Purkinje cell (primary cell): ENCODE measurements at places on chromosomes 11 and 22. TPM values are rescaled to one million over a fixed set of nuclear protein-coding genes. Genes with fewer than 3 reads are reported as not detected.

Gene CCDC73
- 0.40 and 0.91 TPM in 2 replicates for polyA plus RNA-seq

Gene PRODH
- polyA plus RNA-seq, result not detected in 2 replicates

Gene POLR3H
- 16.1 and 19.1 TPM in 2 replicates for polyA plus RNA-seq

Gene FGF3
- not detected in 2 replicates for polyA plus RNA-seq

Gene DEPDC7
- 0.95 TPM in 1 of 2 replicates, not detected in the other for polyA plus RNA-seq

Gene PATE1
- not detected in 2 replicates for polyA plus RNA-seq

Gene PC
- polyA plus RNA-seq, result 6.6 and 10.7 TPM in 2 replicates

Gene PYGM
- polyA plus RNA-seq, result 0.69 and 1.4 TPM in 2 replicates

Gene DBX1
- not detected in 2 replicates for polyA plus RNA-seq

Gene TMEM191B
- polyA plus RNA-seq, result 0.69 TPM in 1 of 2 replicates, not detected in the other

Gene SCN2B
- polyA plus RNA-seq, result 18.5 and 19.5 TPM in 2 replicates

Gene C22orf31
- 0.34 TPM in 1 of 2 replicates, not detected in the other for polyA plus RNA-seq

Gene NDUFS3
- polyA plus RNA-seq, result 180 and 237 TPM in 2 replicates

Gene PATE2
- polyA plus RNA-seq, result not detected in 2 replicates

Gene STIP1
- 43.6 and 47.9 TPM in 2 replicates for polyA plus RNA-seq

Gene CNTN5
- polyA plus RNA-seq, result 3.0 and 5.8 TPM in 2 replicates

Gene OR4A16
- not detected in 2 replicates for polyA plus RNA-seq

Gene KCNK4
- polyA plus RNA-seq, result 0.17 TPM in 1 of 2 replicates, not detected in the other

Gene BATF2
- polyA plus RNA-seq, result not detected in 2 replicates

Gene ACTN3
- polyA plus RNA-seq, result not detected in 2 replicates

Gene KLHL35
- polyA plus RNA-seq, result 0.74 and 1.3 TPM in 2 replicates

Gene LYVE1
- polyA plus RNA-seq, result not detected in 2 replicates

Gene CDC42BPG
- polyA plus RNA-seq, result not detected in 2 replicates

Gene RASL10A
- polyA plus RNA-seq, result 9.5 TPM in 1 of 2 replicates, not detected in the other

Gene NPAS4
- polyA plus RNA-seq, result 0.16 TPM in 1 of 2 replicates, not detected in the other

Gene CHADL
- 0.28 and 0.65 TPM in 2 replicates for polyA plus RNA-seq

Gene OR52I1
- not detected in 2 replicates for polyA plus RNA-seq

Gene PLAAT5
- polyA plus RNA-seq, result 0.73 TPM in 1 of 2 replicates, not detected in the other

Gene APOA5
- polyA plus RNA-seq, result not detected in 2 replicates

Gene PDE2A
- polyA plus RNA-seq, result 4.7 and 6.0 TPM in 2 replicates

Gene DENND6B
- 1.9 and 2.6 TPM in 2 replicates for polyA plus RNA-seq

Gene BEST1
- polyA plus RNA-seq, result not detected in 2 replicates

Gene RCOR2
- polyA plus RNA-seq, result not detected in 2 replicates
